ENCODE measurements at places on chromosomes 13 and 19. TPM values are rescaled to one million over a fixed set of nuclear protein-coding genes. Genes with fewer than 3 reads are reported as not detected.

CAPN12 gene
- total RNA-seq = 7.1 TPM

CBY2 gene
- total RNA-seq = not detected

MCEMP1 gene
- total RNA-seq = 2.5 TPM

CRX gene
- total RNA-seq = not detected

ZNF432 gene
- total RNA-seq = 17.0 TPM

FAAP24 gene
- 2.3 TPM for total RNA-seq

CGB1 gene
- not detected for total RNA-seq

TTC9B gene
- total RNA-seq = not detected

DNA sequence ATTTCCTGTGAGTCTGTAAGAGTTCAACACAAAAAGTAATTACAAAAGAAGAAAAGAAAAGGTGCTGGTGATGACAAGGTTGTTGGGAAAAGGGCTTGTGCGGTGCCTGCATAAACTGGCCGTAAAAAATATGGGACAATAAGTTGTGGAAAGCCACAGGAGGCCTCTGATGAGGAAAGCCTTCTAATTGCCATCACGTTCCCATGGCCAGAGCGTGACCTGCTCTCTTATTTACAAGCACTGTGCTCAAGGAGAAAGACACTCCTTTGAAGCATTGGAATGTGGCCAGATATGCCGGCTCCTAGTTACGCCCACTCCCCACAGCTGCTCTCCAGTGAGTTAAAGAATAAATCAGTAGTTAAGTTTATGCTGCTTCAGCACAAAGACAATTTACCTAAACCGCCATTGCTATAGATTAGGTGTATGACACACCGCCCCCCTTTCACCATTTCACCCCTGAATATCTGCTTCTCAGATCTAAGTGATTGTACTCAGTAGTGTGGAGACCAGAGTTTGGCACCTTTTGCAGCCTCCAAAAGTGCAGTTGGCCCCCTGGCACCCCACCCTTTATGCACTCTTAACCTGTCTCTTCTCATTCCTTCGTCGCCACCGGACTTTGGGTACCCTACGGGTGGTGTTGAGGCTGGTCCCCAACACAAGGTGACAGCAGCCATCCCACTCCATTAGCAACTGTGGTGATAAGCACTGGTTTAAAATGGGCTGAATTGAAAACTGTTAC lies 8.1 kb upstream of the PGLYRP1 start:
- H3K27ac ChIP-seq = no peak overlapping the region
- H3K36me3 ChIP-seq = no peaks in the 10 kb centered on the region
- DNase-seq = peak; percentile 56

DNA sequence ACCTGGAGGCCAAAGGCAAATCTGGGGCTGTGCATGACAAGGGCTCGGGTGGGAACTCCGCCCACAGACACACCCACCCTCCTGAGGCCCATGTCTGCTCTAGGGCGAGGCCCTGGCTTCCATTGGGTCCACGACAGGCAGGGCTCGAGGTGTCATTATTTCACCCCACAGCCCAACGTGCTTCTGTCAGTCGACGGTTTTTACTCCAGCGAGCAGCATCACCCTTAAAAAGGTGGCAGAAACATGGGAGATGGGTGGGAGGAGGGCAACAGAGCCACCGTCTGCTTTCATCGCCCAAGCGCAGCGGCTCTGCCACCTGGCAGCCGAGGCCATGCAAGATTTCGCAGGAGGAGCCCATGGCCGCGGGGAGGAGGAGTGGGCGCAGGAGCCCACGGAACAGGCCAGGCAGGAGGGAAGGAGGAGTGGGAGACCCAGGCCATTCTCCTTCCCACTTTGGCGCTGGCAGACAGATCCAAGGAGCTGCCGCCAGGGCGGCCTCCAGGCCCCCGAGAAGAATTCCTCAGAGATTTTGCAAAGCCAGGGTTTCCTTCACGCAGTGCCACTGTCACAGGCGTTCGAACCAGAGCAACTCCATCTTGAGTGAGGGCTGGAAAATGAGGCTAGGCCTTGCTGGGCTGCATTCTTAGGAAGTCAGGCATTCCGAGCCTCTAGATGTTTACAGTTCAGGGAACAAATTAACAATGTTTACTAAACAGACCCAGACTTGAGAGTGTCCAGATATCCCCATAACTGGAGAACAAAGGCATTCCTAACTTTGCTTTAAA lies 49.3 kb upstream of the TUBGCP3 start:
- no peak for DNase-seq
- H3K4me1 ChIP-seq = no peaks in the 10 kb centered on the region
- H3K4me3 ChIP-seq = no peak overlapping the region
- H3K27me3 ChIP-seq = no peaks in the 10 kb centered on the region
- no peak overlapping the region for H3K27ac ChIP-seq

- no peaks in the 10 kb centered on the region for H3K36me3 ChIP-seq
- peaks cover 21% of the 10 kb centered on the region for H3K4me1 ChIP-seq
- no peak overlapping the region for H3K4me3 ChIP-seq
- DNase-seq = no peak
Observed at GRCh38 chr13:24269821-24270220, 39.6 kb upstream of the C1QTNF9 start.

DNA sequence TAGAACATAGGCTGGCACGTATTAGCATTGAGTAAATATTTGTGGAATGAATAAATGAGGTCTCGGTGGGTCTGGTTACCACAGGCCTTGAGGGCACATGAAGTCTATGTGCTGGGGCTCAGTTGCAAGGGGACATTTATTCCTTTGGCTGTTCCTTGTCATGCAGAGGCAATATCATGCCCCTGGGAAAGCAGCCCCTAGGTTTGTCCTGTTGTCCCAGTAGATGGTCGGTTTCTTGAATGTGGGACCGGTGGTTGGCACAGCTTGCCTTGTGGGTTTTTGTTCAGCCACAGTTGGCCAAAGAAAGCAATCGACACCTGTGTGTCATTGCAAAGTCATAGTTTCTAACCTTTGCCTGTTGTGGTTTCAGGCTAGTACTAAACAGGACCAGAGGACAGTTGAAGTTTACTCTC lies 24.7 kb upstream of the GPR183 start:
- no peaks in the 10 kb centered on the region for H3K27me3 ChIP-seq
- no peak overlapping the region for H3K27ac ChIP-seq
- no peaks in the 10 kb centered on the region for H3K36me3 ChIP-seq
- no peak overlapping the region for H3K4me3 ChIP-seq

DNA sequence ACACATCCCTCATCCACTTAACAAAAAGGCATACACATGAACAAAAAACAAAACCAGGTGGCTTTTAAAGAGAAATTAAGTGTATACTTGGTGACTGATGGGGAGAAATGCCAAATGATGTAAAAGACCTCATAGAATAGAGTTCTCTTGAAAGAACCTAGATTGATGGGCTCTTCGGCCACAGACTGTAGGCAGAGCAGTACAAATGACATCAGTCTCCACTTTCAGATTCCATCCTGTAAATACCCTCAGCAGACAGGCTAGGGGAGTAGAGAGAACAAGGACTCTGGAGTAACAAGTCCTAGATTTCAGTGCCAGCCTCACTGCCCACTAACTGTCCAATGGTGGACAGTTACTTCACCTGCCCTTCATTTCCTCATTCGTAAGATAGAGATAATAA lies 203.8 kb downstream of the MZT1 start:
- DNase-seq = no peak
- no peaks in the 10 kb centered on the region for H3K27me3 ChIP-seq
- no peaks in the 10 kb centered on the region for H3K36me3 ChIP-seq

GRCh38 chr19:29704562-29705558 lies 10.2 kb downstream of the C19orf12 start:
- no peaks in the 10 kb centered on the region for H3K27me3 ChIP-seq
- H3K4me3 ChIP-seq = no peak overlapping the region
- H3K4me1 ChIP-seq = no peaks in the 10 kb centered on the region
- no peak for DNase-seq
- peaks cover 29% of the 10 kb centered on the region for H3K36me3 ChIP-seq

GRCh38 chr13:114116734-114117133 lies 15.7 kb downstream of the RASA3 start:
- H3K27me3 ChIP-seq = no peaks in the 10 kb centered on the region
- no peaks in the 10 kb centered on the region for H3K36me3 ChIP-seq
- no peak for DNase-seq
- no peak overlapping the region for H3K4me3 ChIP-seq

DNA sequence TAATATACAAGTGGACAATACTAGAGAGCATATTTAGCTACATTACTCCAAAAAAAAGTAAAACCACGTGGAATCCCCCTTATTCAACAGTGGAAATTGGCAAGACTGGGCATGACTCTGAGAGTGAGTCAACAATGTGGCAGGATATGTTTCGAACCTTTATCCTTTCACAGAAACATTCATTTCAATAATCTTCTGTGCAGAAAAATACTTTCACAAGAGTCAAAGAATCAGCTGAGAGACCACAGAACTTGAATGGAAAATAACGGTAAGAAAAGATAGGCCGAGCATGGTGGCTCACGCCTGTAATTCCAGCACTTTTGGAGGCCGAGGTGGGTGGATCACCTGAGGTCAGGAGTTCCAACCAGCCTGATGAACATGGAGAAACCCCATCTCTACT lies 25.1 kb upstream of the CD70 start:
- no peak for DNase-seq
- H3K27me3 ChIP-seq = peaks cover 6% of the 10 kb centered on the region
- H3K4me1 ChIP-seq = no peaks in the 10 kb centered on the region
- no peak overlapping the region for H3K27ac ChIP-seq
- no peaks in the 10 kb centered on the region for H3K36me3 ChIP-seq

- no peaks in the 10 kb centered on the region for H3K4me1 ChIP-seq
- H3K27me3 ChIP-seq = no peaks in the 10 kb centered on the region
- DNase-seq = no peak
- H3K36me3 ChIP-seq = no peaks in the 10 kb centered on the region
- H3K4me3 ChIP-seq = no peak overlapping the region
Observed at GRCh38 chr13:64293923-64294322, 2878.3 kb upstream of the PCDH20 start.

GRCh38 chr19:6654347-6655310 lies 15.3 kb downstream of the TNFSF14 start:
- H3K4me1 ChIP-seq = no peaks in the 10 kb centered on the region
- DNase-seq = no peak
- peaks cover 14% of the 10 kb centered on the region for H3K27me3 ChIP-seq

- no peaks in the 10 kb centered on the region for H3K27me3 ChIP-seq
- H3K36me3 ChIP-seq = no peaks in the 10 kb centered on the region
- peaks cover 4% of the 10 kb centered on the region for H3K4me1 ChIP-seq
- no peak for DNase-seq
- no peak overlapping the region for H3K27ac ChIP-seq
Observed at GRCh38 chr19:51796195-51796679, 1.3 kb downstream of the FPR3 start.

GRCh38 chr19:43719918-43720317 lies 4.0 kb downstream of the IRGC start:
- H3K36me3 ChIP-seq = no peaks in the 10 kb centered on the region
- no peak overlapping the region for H3K27ac ChIP-seq
- no peaks in the 10 kb centered on the region for H3K4me1 ChIP-seq
- H3K27me3 ChIP-seq = no peaks in the 10 kb centered on the region

GRCh38 chr19:1473085-1473851 lies 5.7 kb downstream of the C19orf25 start:
- H3K4me1 ChIP-seq = peaks cover 27% of the 10 kb centered on the region
- no peak overlapping the region for H3K4me3 ChIP-seq
- peaks cover 19% of the 10 kb centered on the region for H3K36me3 ChIP-seq
- peaks cover 28% of the 10 kb centered on the region for H3K27me3 ChIP-seq
- no peak for DNase-seq
- no peak overlapping the region for H3K27ac ChIP-seq

DNA sequence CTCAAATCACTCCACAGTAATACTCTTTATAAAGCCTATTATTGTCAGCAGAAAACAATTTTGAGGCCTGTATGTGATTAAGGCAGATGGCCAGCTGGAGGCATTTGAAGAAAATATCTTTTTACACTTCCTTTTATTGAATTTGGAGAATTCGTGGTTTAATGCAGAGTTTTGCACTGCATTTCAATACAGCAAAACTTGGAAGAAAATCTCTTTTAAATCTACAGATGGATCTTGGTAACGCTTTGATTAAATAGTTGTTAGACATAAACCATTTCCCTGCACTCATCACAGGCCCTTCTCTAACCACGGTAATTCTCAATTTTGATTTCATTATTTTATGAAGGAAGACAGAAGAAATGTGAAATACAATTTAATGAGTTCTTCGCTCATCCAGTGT lies 185.7 kb downstream of the RFC3 start:
- no peaks in the 10 kb centered on the region for H3K4me1 ChIP-seq
- no peak overlapping the region for H3K27ac ChIP-seq
- no peaks in the 10 kb centered on the region for H3K27me3 ChIP-seq
- no peaks in the 10 kb centered on the region for H3K36me3 ChIP-seq
- no peak overlapping the region for H3K4me3 ChIP-seq
- no peak for DNase-seq

DNA sequence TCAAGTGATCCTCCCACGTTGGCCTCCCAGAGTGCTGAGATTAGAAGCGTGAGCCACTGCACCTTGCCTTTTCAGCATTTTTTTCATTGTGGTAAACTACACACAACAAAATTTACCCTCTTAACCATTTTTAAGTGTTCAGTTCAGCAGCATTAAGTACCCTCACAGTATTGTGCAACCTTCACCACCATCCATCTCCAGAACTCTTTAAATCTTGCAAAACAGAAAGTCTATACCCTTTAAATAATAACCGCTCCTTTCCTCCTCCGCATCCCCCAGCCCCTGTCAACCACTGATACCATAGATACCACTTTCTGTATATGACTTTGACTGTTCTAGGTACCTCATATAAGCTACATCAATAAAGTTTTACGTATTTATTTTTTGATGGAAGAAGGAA lies 20.8 kb upstream of the CASP14 start:
- no peak overlapping the region for H3K27ac ChIP-seq
- H3K4me1 ChIP-seq = no peaks in the 10 kb centered on the region
- no peak for DNase-seq
- H3K4me3 ChIP-seq = no peak overlapping the region
- no peaks in the 10 kb centered on the region for H3K27me3 ChIP-seq

DNA sequence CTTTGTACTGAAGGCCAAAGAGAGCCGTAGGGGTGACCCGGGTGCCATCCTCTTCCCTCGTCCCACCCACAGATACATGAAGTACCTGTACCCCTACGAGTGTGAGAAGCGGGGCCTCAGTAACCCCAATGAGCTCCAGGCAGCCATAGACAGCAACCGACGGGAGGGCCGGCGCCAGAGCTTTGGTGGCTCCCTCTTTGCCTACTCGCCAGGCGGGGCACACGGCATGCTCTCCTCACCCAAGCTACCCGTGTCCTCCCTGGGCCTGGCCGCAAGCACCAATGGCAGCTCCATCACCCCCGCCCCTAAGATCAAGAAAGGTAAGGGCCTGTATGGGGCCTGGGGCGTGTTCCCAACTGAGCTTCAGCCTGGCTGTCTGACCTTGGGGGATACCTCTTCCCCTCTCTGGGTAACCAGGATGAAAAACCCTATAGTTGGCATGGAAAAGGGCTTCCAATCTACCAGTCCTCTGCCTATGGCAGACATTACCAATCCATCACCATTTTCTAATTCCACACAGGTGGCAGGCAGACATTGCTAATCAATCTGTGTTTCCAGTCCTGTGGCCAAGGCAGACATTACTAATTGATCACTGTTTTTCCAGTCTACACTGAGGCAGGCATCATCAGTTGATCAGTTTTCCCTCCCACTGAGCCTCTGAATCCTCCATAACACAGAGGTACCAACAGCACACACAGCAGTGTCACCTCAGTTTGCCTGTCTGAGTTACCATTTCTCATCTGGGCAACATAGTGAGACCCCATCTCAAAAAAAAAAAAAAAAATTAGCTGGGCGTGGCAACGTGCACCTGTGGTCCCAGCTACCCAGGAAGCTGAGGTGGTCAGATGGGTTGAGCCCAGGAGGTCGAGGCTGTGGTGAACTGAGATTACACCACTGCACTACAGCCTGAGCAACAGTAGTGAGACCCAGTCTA lies 19.1 kb upstream of the WDR18 start:
- peaks cover 37% of the 10 kb centered on the region for H3K36me3 ChIP-seq
- no peak overlapping the region for H3K27ac ChIP-seq
- no peaks in the 10 kb centered on the region for H3K27me3 ChIP-seq
- H3K4me3 ChIP-seq = no peak overlapping the region
- DNase-seq = no peak

All from lung (tissue), 17 donors.